ENCODE measurements at places on chromosomes 2 and 18. TPM values are rescaled to one million over a fixed set of nuclear protein-coding genes. Genes with fewer than 3 reads are reported as not detected.

The DUSP2 gene
- 124 TPM for total RNA-seq

The CHRND gene
- total RNA-seq: not detected

GRCh38 chr2:70115646-70116442 is 28.6 kb downstream of the PCBP1 start:
- DNase-seq: no peak

DNA sequence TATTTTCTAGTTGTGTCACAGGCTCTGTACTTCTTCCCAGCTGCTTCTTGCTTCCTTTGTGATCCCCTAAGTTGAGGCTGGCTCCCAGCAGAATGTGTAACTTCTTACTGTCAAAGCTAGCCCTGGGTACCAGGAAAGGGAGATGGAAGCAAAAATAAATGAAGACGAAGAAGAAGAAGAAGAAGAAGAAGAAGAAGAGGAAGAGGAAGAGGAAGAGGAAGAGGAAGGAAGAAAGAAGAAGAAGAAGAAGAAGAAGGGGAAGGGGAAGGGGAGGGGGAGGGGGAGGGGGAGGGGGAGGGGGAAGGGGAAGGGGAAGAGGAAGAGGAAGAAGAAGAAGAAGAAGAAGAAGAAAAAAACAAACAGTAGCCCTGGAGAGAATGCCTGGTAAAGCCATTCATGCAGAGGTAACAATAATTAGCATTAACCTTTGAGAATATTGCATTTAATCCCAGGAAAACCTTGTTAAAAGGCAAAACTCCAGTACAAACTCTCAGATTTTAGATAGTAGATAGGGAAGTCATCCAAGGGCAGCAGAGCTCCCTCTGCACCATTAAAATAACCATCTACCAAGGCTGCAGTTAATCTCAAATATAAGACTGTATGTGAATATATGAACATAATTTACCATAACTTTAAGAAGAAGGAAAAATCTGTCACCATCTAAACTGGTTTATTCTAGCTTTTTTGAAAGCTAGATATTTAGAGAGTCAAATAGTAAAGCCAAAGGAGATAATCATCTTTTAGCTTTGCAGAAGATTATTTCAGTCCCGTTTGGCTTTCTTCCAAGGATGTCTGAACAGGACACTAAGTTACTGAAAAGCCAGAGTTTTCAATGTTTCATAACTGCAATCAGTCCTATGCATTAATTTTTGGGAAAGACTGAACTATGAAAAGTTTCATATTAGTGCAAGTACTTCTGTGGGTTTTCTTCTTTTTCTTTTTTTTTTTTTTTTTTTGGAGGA is 44.3 kb upstream of the FBXO11 start:
- DNase-seq: no peak

GRCh38 chr2:40227210-40227609 is 224.7 kb downstream of the SLC8A1 start:
- DNase-seq: no peak

The RAPGEF4 gene
- total RNA-seq: 19.9 TPM

DNA sequence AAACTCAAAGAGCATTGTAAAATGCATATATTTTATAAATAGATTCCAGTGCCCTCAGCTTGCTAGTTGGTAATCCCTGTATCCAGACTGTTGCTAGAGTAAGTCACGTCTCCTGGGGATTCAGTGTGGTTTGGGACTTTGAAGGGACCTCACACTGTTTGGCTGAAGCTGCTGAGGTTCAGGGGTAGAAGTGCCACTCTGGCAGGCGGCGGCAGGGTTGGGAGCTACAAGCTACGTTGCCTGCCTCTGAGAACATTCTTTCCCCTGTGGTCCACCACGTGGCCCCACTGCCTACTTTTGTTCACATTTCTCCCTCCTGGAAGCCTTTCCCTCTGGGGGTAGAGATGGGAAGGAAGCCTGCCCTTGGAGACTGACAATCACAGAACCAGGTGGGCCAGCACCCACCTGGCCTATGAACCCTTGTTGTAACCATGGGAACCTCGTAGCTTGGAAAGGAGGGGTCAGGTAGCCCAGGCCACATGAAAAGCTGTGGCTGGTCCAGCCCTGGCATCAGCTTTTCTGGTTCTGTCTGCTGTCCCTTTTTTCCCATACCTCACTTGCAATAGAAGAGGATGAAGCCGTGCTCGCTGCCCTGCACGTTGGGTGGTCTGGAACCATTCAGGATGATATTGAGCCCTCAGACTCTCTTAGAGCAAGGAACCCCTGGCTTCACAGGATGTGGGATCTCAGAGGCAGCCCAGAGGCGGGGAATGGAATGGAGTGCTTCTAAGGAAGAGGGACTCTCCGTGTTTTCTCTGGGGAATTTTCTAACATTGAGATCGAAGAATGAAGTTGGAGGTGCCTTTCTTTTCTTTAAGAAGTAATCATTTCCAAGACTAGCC is 2.9 kb downstream of the RNF144A start:
- DNase-seq: no peak

DNA sequence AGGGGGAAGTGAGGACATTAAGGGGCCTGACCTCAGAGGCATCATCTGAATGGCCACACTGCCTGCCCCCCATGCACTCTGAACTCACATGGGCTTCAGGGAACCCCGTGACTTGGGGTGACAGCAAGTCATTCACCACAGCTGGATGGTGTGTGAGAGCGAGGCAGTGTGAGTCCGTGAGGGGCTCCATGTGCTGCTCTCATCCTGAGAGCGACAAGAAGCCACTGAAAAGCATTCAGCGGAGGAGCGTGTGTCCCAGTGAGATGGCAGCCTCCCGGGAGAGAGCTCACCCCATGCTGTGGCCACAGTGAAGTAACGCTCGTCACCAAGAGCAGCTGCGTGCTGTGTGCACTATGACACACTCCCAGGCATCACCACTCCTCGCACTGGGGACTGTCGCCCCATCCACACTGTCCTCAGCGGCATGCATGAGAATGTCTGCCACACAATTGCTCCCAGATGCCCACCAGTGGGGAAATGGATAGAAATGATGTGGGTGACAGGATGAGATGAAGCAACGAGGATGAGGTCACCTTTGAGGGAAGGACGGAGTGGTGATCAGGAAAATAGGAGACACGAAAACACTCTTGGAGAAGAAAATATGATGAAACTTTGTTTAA is 213.0 kb upstream of the RAB6C start:
- DNase-seq: no peak

DNA sequence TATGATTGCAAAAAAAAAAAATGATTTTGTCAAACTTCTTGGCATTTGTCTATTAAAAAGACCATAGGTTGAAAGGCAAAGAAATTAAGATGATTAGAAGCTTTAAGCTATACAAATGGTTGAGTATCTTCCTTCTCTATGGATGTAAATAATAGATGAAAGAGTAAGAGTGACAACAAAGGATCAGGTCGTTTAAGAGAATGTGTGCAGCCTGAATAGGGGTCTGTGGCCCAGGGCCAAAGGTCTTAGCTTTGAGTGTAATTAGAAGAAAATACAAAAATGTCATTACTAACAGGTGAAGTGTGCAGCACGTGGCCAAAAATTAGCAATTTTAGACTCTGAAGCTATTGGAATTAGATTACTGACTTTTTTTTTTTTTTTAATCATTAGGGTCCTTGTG is 122.4 kb downstream of the GREB1L start:
- no peak for DNase-seq

GRCh38 chr2:220198896-220199295 is 571.5 kb downstream of the SLC4A3 start:
- no peak for DNase-seq

All from suprapubic skin (tissue), 4 donors.